Adipocyte (in vitro differentiated cells): ENCODE measurements at places on chromosomes 12 and 14.

GRCh38 chr14:44778604-44779003 lies 183.1 kb downstream of the KLHL28 start:
- no peak for DNase-seq

DNA sequence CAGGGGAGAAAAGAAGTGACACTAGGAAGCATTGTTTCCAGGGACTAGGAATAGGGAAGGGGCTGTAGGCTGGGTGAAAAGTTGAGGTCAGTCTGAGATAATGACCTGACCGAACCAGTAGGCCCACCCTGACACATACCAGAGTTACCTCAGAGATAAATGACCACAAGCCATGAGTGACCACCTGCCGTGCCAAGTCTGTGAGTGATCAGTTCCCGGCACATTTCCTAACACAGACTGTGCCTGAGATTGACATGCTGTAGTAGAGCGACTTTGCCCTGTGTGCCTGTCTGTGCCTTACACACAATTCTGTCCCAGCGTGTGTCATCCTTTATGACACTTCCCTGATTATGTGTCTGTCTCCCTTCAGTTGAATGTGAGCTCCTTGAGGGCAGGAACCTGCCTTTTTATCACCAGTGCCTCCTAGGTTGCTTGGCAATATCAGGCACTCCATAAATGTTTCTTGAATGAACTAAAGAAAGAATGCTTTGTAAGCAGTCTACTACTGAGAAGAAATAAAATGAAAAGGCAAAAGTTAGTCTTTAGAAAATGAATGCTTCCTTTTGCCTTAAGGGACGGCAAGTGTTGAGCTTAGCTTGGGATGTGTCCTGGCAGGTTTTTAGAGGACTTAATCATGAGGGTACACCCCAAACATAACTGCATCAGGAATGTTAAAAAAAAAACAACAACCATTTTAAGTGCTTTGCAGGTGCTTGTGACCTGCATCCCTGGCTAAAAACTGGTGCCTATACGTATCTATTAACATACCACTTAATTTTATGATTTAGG lies 9.6 kb upstream of the SSPN start:
- no peak for DNase-seq

DNA sequence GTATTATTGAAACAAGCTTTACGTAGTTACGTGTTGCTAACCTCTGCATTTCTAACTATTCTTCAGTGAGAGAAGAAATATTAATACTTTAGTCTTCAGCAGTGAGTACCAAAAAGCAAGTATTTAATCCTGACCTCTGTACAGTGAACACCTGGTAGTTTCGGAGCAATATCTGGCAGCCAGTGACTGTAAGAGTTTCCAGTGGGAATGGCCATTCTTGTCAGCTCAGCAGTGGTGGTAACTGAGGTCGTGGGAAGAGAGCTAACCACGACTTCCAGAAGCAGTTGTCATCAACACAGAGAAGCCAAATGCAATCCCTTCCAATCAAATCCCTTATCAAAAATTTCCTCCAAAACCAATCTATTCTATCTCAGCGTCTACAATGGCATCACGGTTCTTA lies 1500.2 kb upstream of the FLRT2 start:
- no peak for DNase-seq

GRCh38 chr14:85359505-85359904 lies 170.4 kb upstream of the FLRT2 start:
- DNase-seq: no peak

DNA sequence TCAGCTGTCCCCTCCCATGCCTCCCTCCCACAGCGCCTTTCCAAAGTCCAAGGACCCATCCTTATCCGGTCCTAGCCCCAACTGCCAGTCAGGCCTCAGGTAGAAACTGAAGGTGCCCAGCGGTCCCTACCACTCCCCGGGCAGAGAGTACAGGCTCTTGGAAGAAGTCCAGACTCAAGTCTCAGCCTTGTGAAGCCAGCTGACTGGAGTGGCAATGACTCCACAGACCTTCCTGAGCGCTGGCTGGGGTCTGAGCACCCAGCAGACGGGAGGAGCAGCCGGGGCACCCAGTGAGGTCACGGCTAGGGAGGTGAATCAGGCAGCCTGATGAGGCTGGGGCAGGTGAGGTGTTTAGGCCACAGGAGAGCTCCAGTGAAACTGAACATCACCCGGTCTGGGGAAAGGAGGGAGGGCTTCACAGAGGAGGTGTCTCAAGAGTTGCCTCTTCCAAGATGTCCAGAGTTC lies 60.0 kb downstream of the ITPK1 start:
- DNase-seq: no peak

DNA sequence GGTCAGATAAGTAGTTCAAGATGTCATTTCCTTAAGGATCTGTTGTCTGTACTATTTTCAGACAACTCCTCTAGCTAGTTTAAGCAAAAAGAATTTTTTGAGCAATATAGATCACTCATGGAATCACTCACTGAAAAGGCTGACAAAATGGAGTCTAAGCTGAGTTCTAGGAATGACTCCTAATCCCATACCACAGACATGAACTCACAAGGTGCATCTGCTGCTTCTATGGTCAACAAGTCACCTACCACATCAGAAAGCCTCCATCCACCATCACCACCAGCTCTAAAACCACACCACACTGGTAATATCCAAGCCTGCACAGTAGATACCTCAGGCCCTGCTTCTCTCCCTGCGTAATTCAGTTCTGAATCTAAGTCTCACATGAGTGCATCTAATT lies 33.0 kb downstream of the PWP1 start:
- no peak for DNase-seq

GRCh38 chr12:47065546-47065945 lies 13.9 kb upstream of the PCED1B start:
- DNase-seq: no peak

GRCh38 chr12:132189378-132190011 lies 45.2 kb downstream of the NOC4L start:
- peak; percentile 94 for DNase-seq

- no peak for DNase-seq
Measured at GRCh38 chr12:57161491-57161890, 14.1 kb upstream of the LRP1-AS start.

DNA sequence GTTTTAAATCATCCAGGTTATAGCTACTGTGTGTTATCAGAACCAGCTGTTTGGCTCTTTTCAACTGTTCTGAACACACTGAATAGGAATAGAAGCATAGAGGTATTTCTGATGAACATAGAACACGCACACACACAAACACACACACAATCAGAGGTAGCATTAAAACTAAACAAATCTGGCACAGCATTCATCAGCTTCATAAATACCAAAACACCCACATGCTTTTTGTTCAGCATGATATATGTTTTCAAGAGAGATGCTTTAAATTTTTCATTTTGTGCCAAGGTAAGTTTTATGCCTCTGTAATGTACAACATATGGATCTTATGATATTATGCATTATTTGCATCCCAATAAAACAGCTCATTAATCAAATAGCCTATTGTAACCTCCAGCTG lies 208.6 kb downstream of the GALC start:
- DNase-seq: no peak

GRCh38 chr14:88129306-88130056 lies 124.5 kb downstream of the GPR65 start:
- peak; percentile 46 for DNase-seq

DNA sequence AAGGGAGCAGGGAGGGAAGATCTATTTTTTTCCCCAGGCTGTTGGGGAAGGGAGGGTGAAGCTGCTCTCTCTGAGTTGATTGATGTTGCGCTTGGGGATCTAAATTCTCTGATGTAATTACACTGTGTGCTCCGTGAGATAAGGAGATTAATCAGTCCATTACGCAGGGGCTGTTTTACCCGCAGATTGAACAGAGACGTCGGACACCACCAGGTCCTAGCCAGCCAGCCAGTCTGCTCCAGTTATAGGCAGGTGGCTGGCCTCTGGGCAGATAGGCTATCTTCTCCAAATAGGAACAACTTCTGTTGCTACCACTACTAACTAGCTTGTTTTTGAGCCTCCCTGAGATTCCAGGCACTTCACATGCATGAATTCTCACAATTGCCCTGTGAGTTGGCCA lies 91.1 kb downstream of the SRRM4 start:
- DNase-seq: no peak

DNA sequence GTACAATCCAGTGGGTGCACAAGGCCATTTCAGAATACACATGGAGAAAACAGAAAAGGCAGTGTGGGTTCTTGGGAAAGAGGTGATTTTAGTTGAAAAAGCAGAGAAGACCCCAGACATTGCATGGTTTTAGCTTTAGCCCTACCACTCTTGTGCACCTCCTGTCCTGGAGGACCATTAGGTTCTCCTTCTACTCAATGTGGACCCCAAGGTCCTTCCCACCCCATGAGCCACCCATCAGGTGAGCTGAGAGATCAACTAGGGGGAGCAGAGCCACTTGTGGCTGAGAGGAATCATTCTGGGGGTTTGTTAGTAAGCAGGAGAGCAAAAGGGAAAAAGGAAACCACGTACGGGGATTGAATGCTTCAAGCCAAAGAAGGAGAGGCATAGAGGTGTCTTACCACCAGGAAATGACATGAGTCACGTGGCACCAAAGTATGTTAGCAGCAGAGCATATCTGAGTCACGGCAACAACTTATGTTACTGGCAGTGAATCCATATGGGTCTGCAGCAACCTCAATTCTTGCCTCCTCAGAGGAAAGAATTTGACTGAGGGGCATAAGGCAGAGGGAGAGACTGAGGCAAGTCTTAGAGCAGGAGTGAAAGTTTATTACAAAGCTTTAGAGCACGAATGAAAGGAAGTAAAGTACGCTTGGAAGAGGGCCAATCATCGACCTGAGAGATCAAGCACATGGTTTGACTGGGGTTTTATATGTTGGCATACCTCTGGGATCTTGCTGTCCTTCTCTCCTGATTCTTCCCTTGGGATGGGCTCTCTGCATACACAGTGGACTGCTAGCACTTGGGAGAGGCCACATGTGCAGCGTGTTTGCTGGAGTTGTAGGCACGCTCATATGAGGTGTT lies 73.9 kb downstream of the HSD17B6 start:
- peak; percentile 6 for DNase-seq

DNA sequence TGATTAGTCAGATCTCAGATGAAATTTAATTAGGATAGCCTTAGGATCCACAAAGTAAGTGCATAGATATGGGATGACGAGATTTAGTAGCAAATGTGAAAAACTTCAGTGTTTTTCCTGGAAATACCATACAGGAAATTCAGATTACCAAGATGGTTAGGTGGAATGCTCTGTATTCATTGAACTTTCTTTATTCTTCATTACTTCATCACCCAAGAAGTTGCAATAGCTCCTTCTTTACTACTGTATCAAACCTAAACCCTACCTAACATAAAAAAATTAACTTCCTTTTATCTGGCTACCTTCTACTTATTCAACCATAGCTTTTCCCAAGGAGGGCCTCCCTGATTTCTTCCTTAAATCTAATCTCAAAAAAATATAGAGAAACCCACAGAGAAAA lies 100.4 kb downstream of the TTC6 start:
- DNase-seq: peak; percentile 18

GRCh38 chr12:67651132-67651695 lies 2.7 kb downstream of the DYRK2 start:
- peak; percentile 56 for DNase-seq

- peak; percentile 94 for DNase-seq
Measured at GRCh38 chr14:100677554-100678468, 48.9 kb upstream of the DLK1 start.

GRCh38 chr12:2633176-2633824 lies 161.5 kb upstream of the FKBP4 start:
- DNase-seq: no peak

GRCh38 chr12:106585521-106586277 lies 2.9 kb downstream of the RFX4 start:
- peak; percentile 11 for DNase-seq

DNA sequence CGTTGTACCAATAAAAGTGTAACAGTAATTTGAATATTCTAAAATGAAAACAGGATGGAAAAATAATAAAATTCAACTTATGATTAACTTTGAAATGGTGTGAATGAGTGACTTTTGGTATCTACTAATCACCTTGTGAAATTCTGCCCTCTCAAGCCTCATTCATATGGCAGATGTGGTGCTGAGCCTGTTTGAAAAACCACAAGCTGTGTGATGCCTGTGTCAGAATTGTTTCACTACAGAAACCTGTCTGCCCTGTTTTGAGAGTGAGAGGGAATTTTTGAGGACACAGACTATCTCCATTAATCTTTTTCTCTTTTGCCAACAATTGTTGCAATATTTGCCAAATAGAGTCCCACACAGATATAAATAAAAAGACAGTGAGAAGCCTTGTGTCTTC lies 3.9 kb upstream of the RNU6-7 start:
- no peak for DNase-seq

DNA sequence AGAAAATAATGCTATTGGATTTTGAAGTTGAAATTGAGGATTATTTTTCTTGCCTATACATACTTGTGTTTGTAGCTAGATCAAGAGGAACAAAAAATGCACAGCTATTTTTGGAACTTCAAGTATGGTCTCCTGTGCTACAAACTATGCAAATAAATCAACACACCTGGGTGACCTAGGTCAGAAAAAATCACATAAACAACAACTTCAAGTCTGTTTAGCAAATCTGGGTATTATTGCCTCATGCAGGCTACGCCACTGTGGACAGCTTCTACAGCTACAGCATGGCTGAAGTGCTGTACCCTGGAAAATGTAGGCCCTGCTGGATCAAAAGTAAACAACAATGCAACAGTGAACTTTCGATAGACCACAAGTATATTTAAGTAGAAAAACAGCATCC lies 87.5 kb downstream of the SLC6A15 start:
- no peak for DNase-seq

DNA sequence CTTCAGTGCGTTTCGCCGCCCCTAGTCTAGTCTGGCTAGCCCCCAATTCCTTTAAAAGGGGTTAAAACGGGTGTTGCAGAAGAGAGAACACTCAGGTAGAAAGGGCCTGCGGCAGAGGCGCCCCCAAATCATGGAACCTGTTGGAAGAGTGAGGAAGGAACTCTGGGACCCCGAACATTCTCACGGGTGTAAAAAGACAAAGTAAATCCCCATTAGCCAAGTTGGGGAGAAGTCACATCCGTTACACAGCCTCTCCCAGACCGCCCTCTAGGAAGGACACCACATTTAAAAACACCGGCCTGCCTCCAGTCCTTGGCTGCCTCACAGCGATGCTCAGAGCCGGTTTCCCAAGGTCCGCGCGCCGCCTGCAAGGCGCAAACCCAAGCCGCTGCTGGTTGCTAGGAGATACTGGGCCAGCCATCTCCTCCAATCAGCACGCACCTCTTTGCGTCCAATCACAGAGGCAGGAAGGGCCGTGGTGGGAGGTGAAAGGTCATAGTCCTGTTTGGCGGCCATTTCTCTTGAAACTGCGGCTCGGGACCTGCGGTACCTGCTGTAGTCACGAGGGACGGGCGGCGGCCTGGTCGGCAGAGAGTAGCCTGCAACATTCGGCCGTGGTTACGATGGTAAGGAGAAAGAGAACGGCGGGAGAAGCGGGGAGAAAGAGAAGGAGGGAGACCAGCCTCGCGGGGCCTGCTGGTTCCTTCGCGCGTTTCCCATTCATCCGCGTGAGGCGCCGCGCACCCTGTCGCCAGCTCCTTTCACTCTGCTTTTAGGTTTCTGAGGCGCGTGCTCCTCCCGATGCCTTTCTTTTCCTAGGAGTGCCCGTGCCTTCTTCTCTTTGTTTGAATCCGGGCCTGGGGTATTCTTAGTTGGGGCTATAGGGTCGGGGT lies at the start of gene SNRPF:
Gene SNRPF, plus strand, starts transcription at position 502 of the 893 bp plus-strand sequence. Its CDS starts 122 bp downstream, at position 624.
- DNase-seq: peak; percentile 98

GRCh38 chr12:104130760-104131159 lies 7.2 kb downstream of the NFYB start:
- no peak for DNase-seq
